ENCODE measurements at places on chromosomes 6 and 20. TPM values are rescaled to one million over a fixed set of nuclear protein-coding genes. Genes with fewer than 3 reads are reported as not detected.

GRCh38 chr20:32404017-32404416 is 45.9 kb downstream of the ASXL1 start:
- H3K36me3 ChIP-seq, result peaks cover 8% of the 10 kb centered on the region
- no peak for DNase-seq
- no peak overlapping the region for H3K27ac ChIP-seq
- H3K4me1 ChIP-seq, result peaks cover 58% of the 10 kb centered on the region

DNA sequence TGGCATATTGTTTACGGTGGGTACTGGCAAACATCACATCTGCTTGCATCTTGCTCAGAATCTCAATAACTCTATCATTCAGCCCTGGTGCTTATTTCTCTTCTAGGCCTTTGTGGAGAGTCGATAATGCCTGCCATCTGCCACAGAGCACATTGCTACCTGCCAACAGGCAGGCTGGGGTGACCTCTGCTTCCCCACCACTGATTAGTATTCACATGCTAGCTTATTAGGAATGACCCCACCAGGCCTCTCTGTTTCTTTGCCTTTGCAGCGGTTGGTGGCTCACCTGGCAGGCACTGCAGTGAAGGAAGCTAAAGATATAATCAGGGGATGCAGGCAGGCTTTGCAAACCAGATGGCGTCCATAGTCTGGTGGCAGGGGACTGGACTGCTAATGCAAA is 154.5 kb downstream of the MMS22L start:
- no peaks in the 10 kb centered on the region for H3K27me3 ChIP-seq
- no peaks in the 10 kb centered on the region for H3K4me1 ChIP-seq
- no peak overlapping the region for H3K27ac ChIP-seq
- no peak for DNase-seq
- H3K4me3 ChIP-seq, result no peak overlapping the region
- no peaks in the 10 kb centered on the region for H3K36me3 ChIP-seq

DNA sequence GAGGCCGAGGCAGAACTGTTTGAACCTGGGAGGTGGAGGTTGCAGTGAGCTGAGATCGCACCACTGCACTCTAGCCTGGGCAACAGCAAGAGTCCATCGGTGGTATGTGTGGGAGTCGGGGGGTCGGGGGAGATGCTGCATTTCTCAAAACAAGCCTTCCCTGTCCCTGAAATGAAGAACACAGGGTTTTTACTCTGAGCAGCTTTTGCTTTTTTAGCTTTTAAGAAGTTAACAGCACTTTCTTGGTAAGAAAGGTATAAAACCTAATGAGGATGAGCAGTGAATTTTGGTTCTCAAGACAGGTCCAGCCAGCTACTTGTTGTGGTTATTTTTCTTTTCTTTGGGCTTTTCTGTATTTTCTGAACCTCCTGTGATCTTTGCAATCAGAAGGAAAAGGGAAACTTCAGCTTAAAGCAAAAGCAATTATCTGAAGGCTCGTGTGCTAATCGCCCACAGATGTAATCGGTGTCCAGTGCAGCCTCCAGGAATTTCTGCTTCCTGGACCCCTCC is 3.7 kb downstream of the RPL10A start:
- no peak for DNase-seq
- no peaks in the 10 kb centered on the region for H3K27me3 ChIP-seq
- H3K4me3 ChIP-seq, result peak overlapping the region; percentile 66

DNA sequence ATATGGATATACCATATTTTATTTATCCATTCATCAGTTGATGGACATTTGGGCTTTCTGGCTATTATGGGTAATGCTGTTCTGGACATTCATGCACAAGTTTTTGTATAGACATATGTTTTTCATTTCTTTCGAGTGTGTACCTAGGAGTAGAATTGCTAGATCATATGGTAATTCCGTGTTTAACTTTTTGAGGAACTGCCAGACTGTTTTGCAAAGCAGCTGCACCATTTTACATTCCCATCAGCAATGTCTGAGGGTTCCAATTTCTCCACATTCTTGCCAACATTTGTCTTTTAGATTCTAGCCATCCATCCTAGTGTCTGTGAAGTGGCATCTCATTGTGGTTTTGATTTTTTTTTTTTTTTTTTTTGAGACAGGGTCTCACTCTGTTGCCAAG is 20.8 kb downstream of the SRC start:
- no peak overlapping the region for H3K27ac ChIP-seq
- no peak overlapping the region for H3K4me3 ChIP-seq
- DNase-seq, result no peak
- peaks cover 4% of the 10 kb centered on the region for H3K4me1 ChIP-seq
- H3K27me3 ChIP-seq, result no peaks in the 10 kb centered on the region

DNA sequence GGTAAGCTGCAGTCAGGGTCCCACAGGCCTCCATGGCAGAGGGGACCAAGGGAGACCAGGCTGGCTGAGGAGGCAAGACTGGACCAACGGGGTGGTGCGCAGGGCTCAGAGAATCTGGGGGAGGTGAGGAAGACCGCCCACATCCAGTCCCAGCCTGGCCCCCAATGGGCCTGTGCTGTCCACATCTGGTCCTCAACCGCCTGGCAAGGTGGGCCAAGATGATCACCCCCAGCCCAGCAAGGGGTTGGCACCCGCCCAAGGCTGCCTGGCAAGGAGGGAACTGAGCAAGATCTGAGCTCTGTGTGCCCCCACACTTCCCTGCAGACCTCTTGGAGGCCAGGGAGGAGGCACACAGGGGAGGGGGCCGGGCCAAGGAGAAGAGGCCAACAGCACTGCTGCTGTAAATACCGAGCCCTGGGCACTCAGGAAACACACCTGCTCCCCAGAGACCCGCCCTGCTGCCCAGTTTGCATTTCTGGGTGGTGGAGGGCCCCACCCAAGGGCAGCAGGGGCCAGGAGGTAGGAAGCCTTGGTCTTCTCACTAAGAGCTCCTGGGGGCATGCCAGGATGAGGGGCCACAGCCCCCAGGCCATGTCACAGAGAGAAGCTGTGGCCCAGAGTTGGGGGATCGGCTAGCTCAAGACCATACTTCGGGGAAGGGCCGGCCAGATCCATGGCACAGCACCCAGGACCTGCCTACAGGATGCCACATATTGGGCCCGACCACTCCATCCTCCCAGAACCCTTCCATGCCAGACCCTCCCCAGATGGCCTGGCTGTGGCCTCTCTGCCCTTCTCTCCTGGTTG is 109.6 kb downstream of the ASXL1 start:
- no peaks in the 10 kb centered on the region for H3K36me3 ChIP-seq
- no peak overlapping the region for H3K4me3 ChIP-seq
- no peaks in the 10 kb centered on the region for H3K27me3 ChIP-seq

GRCh38 chr20:58130156-58130555 is 98.3 kb downstream of the ANKRD60 start:
- no peak for DNase-seq
- peaks cover 83% of the 10 kb centered on the region for H3K27me3 ChIP-seq
- H3K27ac ChIP-seq, result no peak overlapping the region
- H3K4me3 ChIP-seq, result no peak overlapping the region
- peaks cover 2% of the 10 kb centered on the region for H3K36me3 ChIP-seq

DNA sequence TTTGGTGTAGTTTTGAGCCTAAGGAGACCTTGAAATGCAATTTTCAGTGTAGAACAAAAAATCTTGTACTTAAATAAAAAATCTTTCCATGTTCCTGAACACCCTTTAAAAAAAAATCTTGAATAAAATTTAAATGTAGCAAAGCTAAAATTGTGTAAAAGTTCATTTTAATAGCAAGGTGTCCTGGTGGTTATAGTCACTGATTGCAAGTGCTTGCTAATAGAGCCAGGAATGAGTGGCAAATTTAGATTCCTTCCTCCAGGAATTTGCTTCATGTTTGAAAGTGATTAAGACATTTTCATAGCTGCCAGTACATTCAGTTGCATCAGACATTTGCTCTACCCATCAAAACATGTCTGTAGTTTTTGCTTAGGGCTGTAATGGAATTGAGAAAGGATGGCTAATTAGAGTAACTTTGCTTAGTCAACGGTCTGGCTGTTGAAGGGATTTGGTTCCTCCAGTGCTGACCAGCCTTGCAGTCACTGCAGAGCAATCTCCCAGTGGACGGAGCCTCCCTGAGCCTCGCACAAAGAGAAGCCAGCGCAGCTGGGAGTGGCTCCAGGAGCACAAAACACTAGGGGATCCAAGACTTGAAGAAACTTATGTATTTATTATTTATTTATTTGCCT is 36.5 kb downstream of the AKAP12 start:
- no peak for DNase-seq
- H3K27ac ChIP-seq, result no peak overlapping the region
- no peaks in the 10 kb centered on the region for H3K4me1 ChIP-seq
- H3K36me3 ChIP-seq, result no peaks in the 10 kb centered on the region
- H3K4me3 ChIP-seq, result no peak overlapping the region
- H3K27me3 ChIP-seq, result peaks cover 36% of the 10 kb centered on the region

- no peak overlapping the region for H3K4me3 ChIP-seq
- no peaks in the 10 kb centered on the region for H3K36me3 ChIP-seq
- no peak for DNase-seq
- H3K4me1 ChIP-seq, result peaks cover 8% of the 10 kb centered on the region
- H3K27me3 ChIP-seq, result peaks cover 33% of the 10 kb centered on the region
Measured at GRCh38 chr20:36082315-36082915, 72.1 kb upstream of the EPB41L1 start.

DNA sequence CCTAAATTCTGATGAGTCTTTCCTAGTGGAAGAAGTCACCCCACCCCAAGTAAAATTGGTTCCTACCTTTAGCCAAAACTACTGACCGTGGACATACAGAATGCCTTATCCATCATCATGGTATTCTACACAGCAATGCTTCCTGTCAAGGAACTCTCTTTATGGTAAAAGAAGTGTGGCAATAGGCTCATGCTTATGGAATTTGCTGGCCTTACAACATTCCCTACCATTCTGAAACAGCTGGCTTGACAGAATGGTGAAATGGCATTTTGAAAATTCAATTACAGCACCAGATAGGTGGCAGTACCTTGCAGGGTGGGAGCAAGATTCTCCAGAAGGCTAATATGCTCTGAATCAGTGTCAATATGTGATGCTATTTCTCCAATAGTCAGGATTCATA is 41.8 kb upstream of the BACH2 start:
- no peak for DNase-seq
- no peaks in the 10 kb centered on the region for H3K4me1 ChIP-seq
- no peak overlapping the region for H3K27ac ChIP-seq
- peaks cover 6% of the 10 kb centered on the region for H3K27me3 ChIP-seq

- H3K36me3 ChIP-seq, result peaks cover 15% of the 10 kb centered on the region
- peak; percentile 31 for DNase-seq
- peak overlapping the region; percentile 59 for H3K4me3 ChIP-seq
Measured at GRCh38 chr6:125910527-125910926, 46.0 kb upstream of the HINT3 start.

- no peak for DNase-seq
- H3K4me3 ChIP-seq, result no peak overlapping the region
Measured at GRCh38 chr20:14488756-14489479, 151.5 kb upstream of the FLRT3 start.

- peaks cover 7% of the 10 kb centered on the region for H3K36me3 ChIP-seq
- no peak overlapping the region for H3K27ac ChIP-seq
- no peaks in the 10 kb centered on the region for H3K27me3 ChIP-seq
- peaks cover 49% of the 10 kb centered on the region for H3K4me1 ChIP-seq
- peak; percentile 6 for DNase-seq
Measured at GRCh38 chr6:142679907-142680700, 264.9 kb downstream of the HIVEP2 start.

- H3K4me3 ChIP-seq, result no peak overlapping the region
- H3K27me3 ChIP-seq, result no peaks in the 10 kb centered on the region
- H3K36me3 ChIP-seq, result no peaks in the 10 kb centered on the region
- H3K4me1 ChIP-seq, result no peaks in the 10 kb centered on the region
- DNase-seq, result no peak
- no peak overlapping the region for H3K27ac ChIP-seq
Measured at GRCh38 chr20:39602649-39603048, 640.5 kb downstream of the DHX35 start.

GRCh38 chr20:40331807-40332560 is 357.1 kb downstream of the MAFB start:
- DNase-seq, result no peak
- no peaks in the 10 kb centered on the region for H3K4me1 ChIP-seq
- no peaks in the 10 kb centered on the region for H3K36me3 ChIP-seq
- H3K4me3 ChIP-seq, result no peak overlapping the region

DNA sequence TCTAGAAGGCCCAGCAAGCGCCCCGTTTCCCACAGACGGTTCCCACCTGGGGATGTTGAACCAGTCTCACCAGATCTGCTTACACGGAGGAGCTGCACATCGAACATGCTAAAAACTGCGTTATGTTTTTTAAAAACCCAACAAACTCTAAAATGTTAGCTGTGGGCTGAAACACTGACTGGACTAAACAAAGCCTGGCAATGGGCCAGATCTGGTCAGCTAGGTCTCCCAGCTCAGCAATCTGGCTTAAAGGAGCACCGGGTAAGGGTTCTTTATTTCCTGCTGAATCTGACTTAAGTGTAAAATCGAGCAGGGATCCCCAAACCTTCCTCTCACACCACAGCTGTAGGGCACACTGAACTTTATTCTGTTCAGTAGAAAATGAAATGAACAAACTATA is 156.9 kb downstream of the FOXC1 start:
- DNase-seq, result no peak
- H3K4me1 ChIP-seq, result peaks cover 23% of the 10 kb centered on the region
- H3K27me3 ChIP-seq, result no peaks in the 10 kb centered on the region
- H3K36me3 ChIP-seq, result no peaks in the 10 kb centered on the region
- no peak overlapping the region for H3K4me3 ChIP-seq

DNA sequence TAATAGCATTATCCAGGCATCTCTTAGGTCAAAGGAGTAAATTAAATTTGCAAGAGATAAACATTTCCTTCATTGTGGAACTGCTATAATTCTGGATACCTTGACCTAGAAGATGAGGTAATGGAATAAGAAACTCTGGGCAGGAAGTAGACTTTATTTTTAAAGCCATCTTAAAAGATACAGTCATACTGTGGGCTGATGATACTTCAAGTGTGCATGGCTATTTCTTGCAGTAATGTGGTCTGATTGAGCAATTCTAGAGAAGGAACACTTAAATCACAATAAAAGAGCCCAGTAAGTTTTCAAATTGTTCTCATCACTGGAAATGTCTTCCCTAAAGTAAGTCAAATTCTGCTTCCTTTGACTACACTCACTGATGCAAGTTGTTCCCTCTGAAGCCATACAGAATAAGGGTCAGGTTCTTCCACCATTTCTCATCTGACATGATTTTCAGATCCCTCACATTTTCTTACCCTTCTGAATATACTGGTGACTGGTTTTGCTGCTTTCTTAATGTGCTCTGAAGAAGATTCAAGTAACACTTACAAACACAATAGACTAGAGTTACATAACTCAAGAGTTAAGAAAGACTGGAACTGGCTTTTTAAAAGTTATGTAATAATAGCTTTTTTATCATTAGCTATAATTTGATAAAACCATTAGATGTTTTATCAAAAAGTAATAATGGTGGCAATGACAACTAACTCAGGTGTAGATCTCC is 62.6 kb upstream of the TMEM244 start:
- H3K27ac ChIP-seq, result no peak overlapping the region
- H3K4me3 ChIP-seq, result no peak overlapping the region
- no peaks in the 10 kb centered on the region for H3K27me3 ChIP-seq
- H3K36me3 ChIP-seq, result no peaks in the 10 kb centered on the region
- DNase-seq, result no peak

- no peak overlapping the region for H3K4me3 ChIP-seq
- H3K36me3 ChIP-seq, result peaks cover 37% of the 10 kb centered on the region
- no peaks in the 10 kb centered on the region for H3K27me3 ChIP-seq
- H3K27ac ChIP-seq, result no peak overlapping the region
Measured at GRCh38 chr6:158706369-158706982, 56.6 kb downstream of the SYTL3 start.

GRCh38 chr6:107604549-107604948 is 114.6 kb downstream of the SOBP start:
- H3K4me3 ChIP-seq, result no peak overlapping the region
- no peak overlapping the region for H3K27ac ChIP-seq
- H3K4me1 ChIP-seq, result no peaks in the 10 kb centered on the region
- H3K36me3 ChIP-seq, result no peaks in the 10 kb centered on the region

Gene EFCAB8
- total RNA-seq, result 2.7 TPM

Gene CLPSL2
- total RNA-seq, result not detected

Gene PTGIS
- 1.8 TPM for total RNA-seq

Gene JPH2
- total RNA-seq, result 0.46 TPM

Gene GRIK2
- total RNA-seq, result not detected

Gene SMIM8
- 14.5 TPM for total RNA-seq
